ENCODE measurements at places on chromosomes 2 and 18.

- DNase-seq: no peak
Measured at GRCh38 chr2:65164426-65164891, 34.6 kb upstream of the RAB1A start.

- DNase-seq: no peak
Measured at GRCh38 chr2:129656081-129656598, 323.3 kb upstream of the RAB6C start.

DNA sequence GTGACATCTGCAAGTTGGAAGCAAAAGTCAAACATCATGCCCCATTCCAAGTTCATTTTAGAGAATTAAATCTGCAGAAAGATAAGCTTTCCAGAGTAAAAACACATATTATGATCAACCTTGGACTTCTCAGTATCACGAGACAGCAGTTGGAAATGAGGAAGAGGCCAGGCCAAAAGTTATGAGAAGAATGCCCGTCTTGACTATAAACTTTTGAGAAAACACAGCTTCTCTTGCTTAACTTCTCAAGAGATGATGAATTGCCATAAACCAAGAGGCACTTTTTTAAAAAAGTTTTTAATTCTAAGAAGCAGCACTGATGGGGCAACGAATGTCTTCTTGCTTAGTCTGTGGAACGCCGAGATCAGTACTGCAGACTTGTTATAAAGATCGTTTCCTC, 52.6 kb upstream of the NFU1 start:
- no peak for DNase-seq

DNA sequence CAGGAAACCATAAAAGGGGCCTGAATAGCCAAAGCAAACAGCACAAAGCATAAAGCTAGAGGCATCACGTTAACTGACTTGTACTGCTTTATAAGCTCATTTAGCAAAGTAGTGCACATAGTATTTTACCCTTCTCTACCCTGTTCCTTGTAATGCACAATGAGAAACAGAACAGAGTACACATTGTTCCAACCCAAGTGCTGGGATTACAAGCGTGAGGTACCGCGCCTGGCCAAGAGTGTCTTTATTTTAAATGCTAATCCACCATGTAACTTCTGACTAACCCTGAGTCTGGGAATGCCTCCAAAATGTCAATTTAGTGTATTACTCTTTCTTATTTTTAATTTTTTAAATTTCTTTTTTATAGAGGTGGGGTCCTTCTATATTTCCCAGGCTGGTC, 46.4 kb upstream of the STON1 start:
- DNase-seq: no peak

DNA sequence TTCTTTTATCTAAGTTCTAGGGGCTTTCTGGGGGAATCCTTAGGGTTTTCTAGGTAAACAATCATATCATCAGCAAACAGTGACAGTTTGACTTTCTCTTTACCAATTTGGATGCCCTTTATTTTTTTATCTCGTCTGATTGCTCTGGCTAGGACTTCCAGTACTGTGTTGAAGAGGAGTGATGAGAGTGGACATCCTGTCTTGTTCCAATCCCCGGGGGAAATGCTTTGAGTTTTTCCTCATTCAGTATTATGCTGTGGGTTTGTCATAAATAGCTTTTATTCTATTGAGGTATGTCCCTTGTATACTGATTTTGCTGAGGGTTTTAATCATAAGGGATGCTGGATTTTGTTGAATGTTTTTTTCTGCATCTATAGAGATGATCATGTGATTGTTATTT, 549.5 kb downstream of the EPHA4 start:
- no peak for DNase-seq

DNA sequence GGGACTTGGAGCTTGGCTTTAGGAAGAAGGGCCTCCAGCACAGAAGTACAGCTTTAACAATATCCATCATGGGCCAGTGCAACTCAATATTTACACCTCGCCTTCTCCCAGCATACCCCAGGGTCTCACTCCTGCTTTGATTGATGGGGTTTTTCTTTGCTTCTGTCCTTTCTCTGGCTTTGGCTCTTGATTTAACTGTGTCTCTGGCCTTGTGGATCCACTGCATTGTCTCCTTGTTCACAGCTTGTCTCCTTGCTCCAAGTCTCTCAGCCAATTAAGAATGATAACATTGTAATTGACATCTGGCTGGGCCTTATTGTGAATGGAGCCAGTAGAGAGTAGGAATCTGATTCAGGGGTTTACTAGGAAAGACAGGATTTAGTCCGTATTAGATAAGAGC, 1019.5 kb downstream of the TMEM182 start:
- DNase-seq: no peak

- no peak for DNase-seq
Measured at GRCh38 chr2:229081411-229081810, 189.7 kb downstream of the PID1 start.

GRCh38 chr2:107584577-107584976, 242.1 kb upstream of the RGPD4 start:
- DNase-seq: no peak

- no peak for DNase-seq
Measured at GRCh38 chr2:29583104-29583503, 338.3 kb downstream of the ALK start.

- DNase-seq: peak; percentile 80
Measured at GRCh38 chr2:165874445-165875039, 79.0 kb downstream of the TTC21B start.

DNA sequence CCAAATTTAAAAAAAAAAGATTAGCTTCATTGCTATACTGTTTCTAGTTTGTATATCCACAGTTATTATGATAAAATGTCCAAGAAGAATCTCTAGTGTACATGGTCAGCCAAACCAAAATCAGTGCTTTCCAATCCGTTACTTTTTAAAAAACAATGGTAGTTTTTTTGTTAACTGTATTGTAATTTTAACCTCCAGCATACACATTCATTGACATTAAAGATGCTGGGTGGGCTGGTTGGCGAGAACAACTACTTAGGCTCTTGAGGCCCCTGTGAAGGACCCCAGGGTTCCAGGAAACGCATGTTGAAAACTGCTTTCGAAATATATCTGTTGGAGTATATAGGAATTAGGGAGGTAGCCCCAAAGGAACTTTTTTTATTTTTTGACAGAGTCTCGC, 107.3 kb upstream of the RASGRP3 start:
- no peak for DNase-seq

DNA sequence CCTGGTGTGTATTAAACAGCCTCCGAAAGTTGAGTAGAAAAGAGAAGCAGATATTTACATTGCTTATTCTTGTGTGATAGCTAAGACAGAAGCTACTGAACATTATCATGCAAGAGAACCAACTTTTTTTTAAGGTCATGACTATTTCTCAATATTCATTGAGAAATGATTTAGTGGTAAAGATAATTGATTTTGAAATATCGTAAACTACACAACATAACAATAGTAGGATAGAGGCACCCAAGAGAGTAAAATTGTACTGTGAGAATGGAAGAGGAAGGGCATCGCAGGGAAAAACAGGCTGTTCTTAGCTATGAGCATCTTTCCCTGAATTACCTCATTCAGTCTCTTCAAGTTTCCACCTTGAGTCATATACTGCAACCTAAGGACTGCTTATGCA, 25.2 kb downstream of the HRH4 start:
- DNase-seq: no peak
